ENCODE measurements at places on chromosomes 16 and 17.

DNA sequence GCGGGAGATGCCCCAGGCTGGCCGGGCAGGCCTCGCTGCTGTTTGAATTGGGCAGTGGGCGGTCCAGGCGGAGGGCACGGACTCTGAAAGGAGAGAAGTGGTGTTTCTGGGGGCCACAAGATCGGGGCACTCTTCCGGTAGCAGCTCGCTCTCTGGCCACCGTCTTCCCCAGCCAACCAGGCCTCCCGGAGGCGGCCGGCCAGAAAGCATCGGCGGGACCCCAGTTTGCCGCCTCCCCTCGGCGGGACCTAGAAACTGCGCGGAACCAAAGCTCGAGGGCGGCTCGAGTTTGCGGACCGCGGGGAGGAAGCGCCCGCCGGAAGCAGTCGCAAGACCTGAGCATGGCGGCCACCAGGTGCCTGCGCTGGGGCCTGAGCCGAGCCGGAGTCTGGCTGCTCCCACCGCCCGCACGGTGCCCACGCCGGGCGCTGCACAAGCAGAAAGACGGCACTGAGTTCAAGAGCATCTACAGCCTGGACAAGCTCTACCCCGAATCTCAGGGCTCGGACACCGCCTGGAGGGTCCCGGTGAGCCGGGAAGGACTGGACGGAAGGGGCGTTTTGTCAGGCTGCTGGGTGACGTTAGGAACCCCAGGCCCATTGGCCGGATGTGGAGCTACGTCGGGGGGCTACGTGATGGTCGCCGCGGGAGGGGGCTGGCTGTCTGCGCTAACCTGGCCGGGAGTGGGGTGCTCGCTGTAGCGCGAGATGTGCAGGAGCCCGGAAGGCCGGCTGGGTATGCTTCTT lies at the start of gene MRPL58:
Gene MRPL58 (plus strand): TSS at position 325 of the 746 bp plus-strand sequence. CDS start 17 bp downstream, at position 342.
- peak; percentile 88 for DNase-seq

DNA sequence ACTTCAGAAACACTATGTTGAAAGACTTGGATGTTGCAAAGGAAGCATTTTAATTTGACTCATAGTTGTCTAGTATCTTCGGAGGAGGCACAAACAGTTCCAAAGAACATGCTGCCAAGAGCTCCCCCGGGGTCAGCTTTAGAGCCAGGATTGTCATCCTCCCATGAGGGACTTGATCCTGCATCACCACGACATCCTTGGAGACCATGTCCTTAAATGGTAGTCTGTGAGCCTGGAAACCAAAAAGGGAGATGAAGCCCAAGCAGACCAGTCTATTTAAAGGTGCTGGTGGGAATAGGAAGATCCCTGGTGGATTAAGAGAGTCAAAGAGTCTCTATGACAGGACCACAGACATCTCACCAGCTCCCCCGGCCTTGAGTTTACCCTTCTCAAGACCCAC lies 33.3 kb upstream of the DYNLRB2 start:
- no peak for DNase-seq

DNA sequence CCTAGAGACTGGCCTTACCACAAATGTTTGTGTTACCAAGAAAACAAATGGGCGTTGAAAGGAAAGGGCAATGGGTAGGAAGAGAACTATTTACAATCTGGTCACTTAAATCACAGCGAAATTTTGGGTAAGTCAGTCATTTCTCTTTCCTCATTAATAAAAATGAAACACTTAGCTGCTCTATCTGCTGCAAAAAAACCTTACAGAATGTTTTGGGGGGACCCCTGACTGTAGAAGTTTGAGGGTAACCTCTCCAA lies 742 bp upstream of the NUTF2 start:
- no peak for DNase-seq

DNA sequence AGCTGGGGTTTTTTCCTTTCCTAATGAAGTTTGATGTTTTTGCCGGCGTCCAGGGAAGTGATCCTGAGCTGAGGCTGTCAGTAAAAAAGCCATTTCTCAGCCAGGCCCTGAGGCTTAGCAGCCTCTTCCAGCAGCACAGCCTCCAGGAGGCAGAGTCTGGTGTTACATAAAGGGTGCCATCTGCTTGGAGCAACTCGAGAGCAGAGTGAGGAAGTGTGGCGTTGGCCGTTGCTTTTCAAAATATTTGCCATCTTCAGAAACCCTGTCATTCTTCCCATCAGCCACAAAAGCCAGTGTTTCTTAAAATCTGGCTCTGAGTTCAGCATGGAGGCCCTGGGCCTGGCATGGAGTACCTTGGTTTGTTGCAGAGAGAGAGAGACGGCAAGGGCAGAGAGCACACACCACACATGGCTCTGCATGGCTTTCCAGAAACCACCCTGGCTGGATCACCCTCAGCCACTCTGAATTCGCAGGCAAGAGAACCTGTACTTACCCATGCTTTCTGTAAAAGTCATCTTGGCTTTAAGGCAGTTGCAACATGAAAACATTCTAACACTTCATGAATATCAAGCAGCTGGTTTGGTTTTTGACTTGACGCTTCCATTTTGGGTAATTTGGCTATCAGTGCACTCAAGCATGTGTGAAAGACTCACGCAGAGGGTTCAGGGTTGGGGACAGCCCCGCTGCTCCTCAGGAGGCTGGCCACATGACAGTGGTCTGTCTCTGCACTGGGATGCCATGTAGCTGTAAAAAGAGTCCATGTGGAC lies 21.0 kb downstream of the PMM2 start:
- no peak for DNase-seq

DNA sequence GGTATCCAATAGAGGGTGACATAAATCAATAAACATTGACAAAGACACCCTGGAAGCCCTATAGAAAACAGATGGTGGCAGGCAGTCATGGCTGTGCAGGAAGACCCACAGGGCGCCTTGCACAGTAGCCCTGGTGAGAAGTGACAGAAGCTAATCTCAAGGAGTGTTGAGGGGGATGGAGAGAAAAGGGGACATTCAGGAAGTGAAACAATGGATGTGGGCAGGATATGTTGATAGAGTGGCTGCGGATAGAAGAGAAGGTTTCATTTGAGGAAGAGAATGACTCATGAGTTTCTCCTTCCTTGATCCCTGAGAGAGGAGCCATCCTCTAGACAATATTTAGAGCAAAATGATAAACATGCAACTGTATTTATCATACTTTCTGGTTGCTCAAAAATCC lies 468.8 kb upstream of the HSBP1 start:
- no peak for DNase-seq

GRCh38 chr16:27515874-27516353 lies 33.8 kb downstream of the GTF3C1 start:
- no peak for DNase-seq
